T-helper 2 cell treated with Interferon-gamma antibody and Interleukin-4, amounts not matched to agents 5 μg/mL and 100 μg/mL, for 36 hours (primary cell): ENCODE measurements at places on chromosomes 3 and 15.

DNA sequence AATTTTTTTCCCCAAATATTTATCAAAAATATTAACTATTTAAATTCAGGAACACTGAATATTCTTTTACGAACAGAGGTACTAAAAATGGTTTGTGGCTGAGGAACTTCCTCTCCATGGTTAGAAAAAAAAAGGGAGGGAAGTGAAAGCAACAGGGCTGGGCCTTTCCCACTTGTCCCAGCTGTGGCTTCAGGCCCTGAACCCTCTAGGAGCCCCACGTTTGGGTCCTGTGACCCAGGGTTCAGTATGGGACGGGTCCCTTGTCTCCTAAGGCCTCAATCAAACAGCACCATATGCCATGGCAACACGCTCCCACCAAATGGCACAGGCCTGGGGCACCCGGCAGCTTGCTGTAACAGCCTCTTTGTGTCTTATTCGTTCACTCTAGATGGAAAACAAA, 32.4 kb downstream of the POC1A start:
- H3K4me1 ChIP-seq = peaks cover 11% of the 10 kb centered on the region
- DNase-seq = no peak
- H3K27ac ChIP-seq = peak overlapping the region; percentile 4
- H3K36me3 ChIP-seq = peaks cover 18% of the 10 kb centered on the region
- no peak overlapping the region for H3K4me3 ChIP-seq
- no peaks in the 10 kb centered on the region for H3K27me3 ChIP-seq

GRCh38 chr3:49124991-49125670, 4.5 kb upstream of the USP19 start:
- no peak overlapping the region for H3K27ac ChIP-seq
- DNase-seq = no peak
- no peaks in the 10 kb centered on the region for H3K27me3 ChIP-seq

DNA sequence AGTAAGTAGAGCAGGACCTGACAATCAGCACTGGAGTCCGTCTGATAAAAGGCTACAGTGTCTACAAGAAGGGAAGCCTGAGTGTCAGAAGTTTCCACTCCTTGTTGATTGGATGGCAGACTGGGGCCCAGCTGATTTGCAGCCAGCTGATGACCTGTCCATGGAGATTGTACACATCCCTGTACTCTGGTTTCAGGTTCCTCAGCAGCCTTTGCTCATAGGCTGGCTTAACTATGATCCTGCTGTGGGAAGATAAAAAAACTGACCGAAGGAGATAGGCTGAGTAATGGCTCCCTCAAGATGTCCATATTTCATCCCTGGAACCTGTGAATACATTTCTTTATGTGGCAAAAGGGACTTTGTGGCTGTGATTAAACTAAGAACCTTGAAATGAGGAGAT, 11.7 kb upstream of the LACTB start:
- H3K27me3 ChIP-seq = peaks cover 7% of the 10 kb centered on the region
- H3K27ac ChIP-seq = no peak overlapping the region
- DNase-seq = no peak
- H3K36me3 ChIP-seq = peaks cover 2% of the 10 kb centered on the region
- no peak overlapping the region for H3K4me3 ChIP-seq

- H3K36me3 ChIP-seq = peaks cover 1% of the 10 kb centered on the region
- H3K4me3 ChIP-seq = no peak overlapping the region
- H3K27ac ChIP-seq = no peak overlapping the region
- DNase-seq = no peak
- H3K27me3 ChIP-seq = peaks cover 4% of the 10 kb centered on the region
Measured at GRCh38 chr15:80891006-80891405, 98.6 kb downstream of the MESD start.

- H3K4me3 ChIP-seq = no peak overlapping the region
- H3K36me3 ChIP-seq = no peaks in the 10 kb centered on the region
- H3K27ac ChIP-seq = no peak overlapping the region
- H3K4me1 ChIP-seq = peaks cover 2% of the 10 kb centered on the region
Measured at GRCh38 chr3:40770061-40770460, 245.3 kb downstream of the ZNF621 start.

- no peak for DNase-seq
- no peak overlapping the region for H3K27ac ChIP-seq
- H3K4me3 ChIP-seq = no peak overlapping the region
- H3K4me1 ChIP-seq = no peaks in the 10 kb centered on the region
Measured at GRCh38 chr3:120168611-120169010, 74.4 kb upstream of the GSK3B start.

GRCh38 chr15:24954783-24955530, at the start of the genes SNRPN and SNURF:
Gene SNRPN, plus strand, starts transcription at chr15:24954987. Its CDS starts 19,467 bp downstream, at chr15:24974454.
Gene SNURF, plus strand, starts transcription at chr15:24954987. Its CDS starts 62 bp downstream, at chr15:24955049.
- DNase-seq = peak; percentile 65
- H3K27ac ChIP-seq = peak within 1 kb of the TSS; percentile 95
- no peaks in the 10 kb centered on the region for H3K27me3 ChIP-seq
- H3K36me3 ChIP-seq = peaks cover 20% of the 10 kb centered on the region

- H3K27me3 ChIP-seq = no peaks in the 10 kb centered on the region
- H3K27ac ChIP-seq = no peak overlapping the region
- H3K4me1 ChIP-seq = no peaks in the 10 kb centered on the region
- H3K36me3 ChIP-seq = no peaks in the 10 kb centered on the region
- DNase-seq = no peak
Measured at GRCh38 chr3:158950178-158950901, 148.5 kb downstream of the MFSD1 start.

DNA sequence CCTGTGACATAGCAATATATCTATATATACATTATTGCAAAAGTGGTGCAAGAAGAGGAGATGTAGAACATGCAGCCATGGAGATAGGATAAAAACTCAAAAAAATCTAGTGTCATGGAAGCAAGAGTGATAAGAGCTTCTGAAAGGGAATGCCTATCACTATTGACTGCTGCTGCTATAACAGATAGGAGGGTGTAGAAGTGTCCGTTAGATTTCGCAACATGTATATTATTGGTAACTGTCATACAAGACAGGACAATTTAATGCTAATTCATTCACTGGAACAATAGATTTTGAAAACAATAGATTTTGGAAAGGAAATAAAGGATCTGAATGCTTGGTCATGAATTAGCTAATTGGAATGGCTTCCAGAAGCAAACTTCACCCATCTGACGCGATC, 224.5 kb downstream of the ZNF385D start:
- no peak overlapping the region for H3K27ac ChIP-seq
- H3K27me3 ChIP-seq = no peaks in the 10 kb centered on the region
- no peaks in the 10 kb centered on the region for H3K4me1 ChIP-seq
- no peak overlapping the region for H3K4me3 ChIP-seq
- no peak for DNase-seq

GRCh38 chr3:31004025-31004678, 109.7 kb upstream of the GADL1 start:
- H3K4me1 ChIP-seq = peaks cover 6% of the 10 kb centered on the region
- no peak overlapping the region for H3K27ac ChIP-seq
- no peaks in the 10 kb centered on the region for H3K36me3 ChIP-seq
- DNase-seq = no peak
- H3K4me3 ChIP-seq = no peak overlapping the region
- no peaks in the 10 kb centered on the region for H3K27me3 ChIP-seq

GRCh38 chr3:160150525-160150924, 74.7 kb upstream of the C3orf80 start:
- H3K27ac ChIP-seq = no peak overlapping the region
- peaks cover 9% of the 10 kb centered on the region for H3K27me3 ChIP-seq
- H3K4me1 ChIP-seq = no peaks in the 10 kb centered on the region
- no peak overlapping the region for H3K4me3 ChIP-seq
- no peak for DNase-seq

DNA sequence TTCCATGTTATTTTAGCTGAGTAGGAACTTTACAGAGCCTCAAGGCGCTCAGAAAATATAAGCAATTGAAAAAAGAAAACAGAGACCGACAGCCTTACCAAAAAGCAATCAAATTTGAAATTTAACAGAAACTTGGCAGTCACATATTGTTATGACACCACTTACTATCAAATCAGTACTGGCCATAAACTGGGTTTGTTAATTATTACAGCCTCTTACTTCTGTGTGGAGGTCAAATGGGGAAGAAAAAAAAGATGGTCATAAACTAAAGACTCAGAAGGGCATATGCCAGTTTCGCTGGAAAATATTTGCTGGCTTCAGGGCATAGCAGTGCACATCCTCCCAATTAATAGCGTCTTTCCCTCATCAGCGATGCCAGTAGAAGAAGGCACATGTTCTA, 45.5 kb upstream of the SUCLG2 start:
- no peak for DNase-seq
- no peak overlapping the region for H3K27ac ChIP-seq
- H3K4me3 ChIP-seq = no peak overlapping the region
- H3K4me1 ChIP-seq = no peaks in the 10 kb centered on the region
- no peaks in the 10 kb centered on the region for H3K36me3 ChIP-seq

GRCh38 chr3:124791142-124791541, 60.9 kb downstream of the UMPS start:
- H3K27me3 ChIP-seq = peaks cover 8% of the 10 kb centered on the region
- no peak for DNase-seq
- H3K4me3 ChIP-seq = no peak overlapping the region
- H3K4me1 ChIP-seq = peaks cover 6% of the 10 kb centered on the region
- no peak overlapping the region for H3K27ac ChIP-seq

DNA sequence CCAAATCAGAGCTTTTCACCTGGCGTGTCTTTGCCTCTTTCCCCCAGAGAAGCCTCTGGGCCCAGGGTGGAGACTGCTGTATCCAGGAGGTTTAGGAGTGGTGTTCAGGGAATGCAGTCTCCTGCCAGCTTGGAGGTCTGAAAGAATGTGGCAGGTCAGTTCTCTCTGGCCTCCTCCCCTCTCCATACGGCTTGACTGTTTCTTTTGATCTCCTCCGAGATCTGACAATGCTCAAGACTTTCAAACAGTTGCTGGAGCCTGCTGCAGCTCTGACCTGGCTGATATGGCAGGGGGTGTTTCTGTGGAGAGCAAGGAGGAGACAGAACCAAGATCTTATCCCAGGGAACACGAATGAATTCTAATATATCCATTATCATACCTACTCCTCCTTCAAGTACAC, 24.7 kb upstream of the TM4SF4 start:
- H3K4me1 ChIP-seq = peaks cover 6% of the 10 kb centered on the region
- no peaks in the 10 kb centered on the region for H3K36me3 ChIP-seq
- H3K27me3 ChIP-seq = no peaks in the 10 kb centered on the region
- no peak for DNase-seq
- no peak overlapping the region for H3K27ac ChIP-seq
- H3K4me3 ChIP-seq = no peak overlapping the region

- H3K36me3 ChIP-seq = peaks cover 20% of the 10 kb centered on the region
- DNase-seq = no peak
- H3K27me3 ChIP-seq = no peaks in the 10 kb centered on the region
- peak overlapping the region; percentile 85 for H3K27ac ChIP-seq
- peaks cover 47% of the 10 kb centered on the region for H3K4me1 ChIP-seq
Measured at GRCh38 chr3:196712514-196713413, 587 bp downstream of the PIGX start.

DNA sequence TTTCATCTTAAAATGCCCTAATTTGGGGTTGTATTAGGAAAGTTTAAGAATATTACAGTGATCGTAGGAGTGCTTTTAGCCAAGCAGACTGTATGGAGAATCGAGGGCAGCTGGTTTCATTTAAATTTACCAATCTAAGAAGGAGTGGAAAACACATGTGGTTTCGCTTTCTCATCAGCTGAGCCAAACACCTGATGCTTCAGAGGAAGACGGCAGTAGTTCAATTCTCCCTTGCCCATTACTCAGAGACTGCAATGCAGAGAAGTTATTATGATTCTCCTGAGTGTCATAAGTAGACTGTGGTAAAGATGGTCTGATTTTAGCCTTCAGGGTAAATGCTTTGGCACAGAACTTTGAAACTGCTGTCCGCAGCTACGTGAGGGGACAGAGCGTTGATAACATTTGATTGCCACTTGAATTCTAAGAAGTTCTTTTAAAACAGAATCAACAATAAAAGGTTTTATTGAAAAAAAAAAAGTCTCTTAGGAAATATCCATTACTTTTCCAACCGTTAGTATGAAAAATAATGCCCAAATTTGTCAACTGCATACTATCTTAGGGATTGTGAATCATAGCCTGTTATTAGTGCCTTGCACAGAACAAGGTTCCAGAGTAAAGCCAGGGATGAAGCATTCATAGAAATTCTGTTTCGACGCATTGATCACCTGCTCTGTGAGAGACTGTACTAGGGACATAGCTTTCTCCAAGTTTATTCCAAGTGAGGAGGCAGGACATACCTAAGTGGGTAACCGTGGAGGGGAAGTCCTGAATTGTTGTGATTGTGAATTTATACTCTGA, 25.6 kb downstream of the LYSMD4 start:
- H3K27me3 ChIP-seq = no peaks in the 10 kb centered on the region
- peak; percentile 49 for DNase-seq
- peaks cover 36% of the 10 kb centered on the region for H3K4me1 ChIP-seq
- peak overlapping the region; percentile 71 for H3K27ac ChIP-seq
- peaks cover 21% of the 10 kb centered on the region for H3K36me3 ChIP-seq
- peak overlapping the region; percentile 81 for H3K4me3 ChIP-seq

DNA sequence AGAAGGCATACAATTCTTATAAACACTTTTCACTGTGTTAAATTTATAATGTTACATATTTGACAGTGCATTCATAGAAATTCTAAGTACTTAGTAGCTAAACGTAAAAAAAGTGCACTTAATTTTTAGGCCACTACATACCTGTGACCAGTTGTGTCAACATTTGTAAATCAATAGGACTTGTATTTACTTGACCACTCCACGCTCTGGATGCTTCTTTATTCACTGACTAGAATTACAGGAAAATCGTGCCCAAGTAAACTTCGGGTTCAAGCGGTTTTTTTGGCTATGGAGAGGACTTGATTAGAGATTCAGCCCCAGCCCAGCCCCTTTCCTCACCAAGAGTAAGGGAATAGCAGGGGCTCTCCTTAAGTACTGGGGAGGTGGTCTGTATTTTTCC, 21.8 kb downstream of the WDR53 start:
- DNase-seq = no peak
- H3K36me3 ChIP-seq = peaks cover 15% of the 10 kb centered on the region
- H3K4me3 ChIP-seq = no peak overlapping the region
- H3K4me1 ChIP-seq = no peaks in the 10 kb centered on the region
- H3K27me3 ChIP-seq = peaks cover 14% of the 10 kb centered on the region

GRCh38 chr15:63075984-63076713, 33.6 kb downstream of the TPM1 start:
- no peak overlapping the region for H3K4me3 ChIP-seq
- peaks cover 7% of the 10 kb centered on the region for H3K27me3 ChIP-seq
- H3K4me1 ChIP-seq = peaks cover 1% of the 10 kb centered on the region
- no peaks in the 10 kb centered on the region for H3K36me3 ChIP-seq

DNA sequence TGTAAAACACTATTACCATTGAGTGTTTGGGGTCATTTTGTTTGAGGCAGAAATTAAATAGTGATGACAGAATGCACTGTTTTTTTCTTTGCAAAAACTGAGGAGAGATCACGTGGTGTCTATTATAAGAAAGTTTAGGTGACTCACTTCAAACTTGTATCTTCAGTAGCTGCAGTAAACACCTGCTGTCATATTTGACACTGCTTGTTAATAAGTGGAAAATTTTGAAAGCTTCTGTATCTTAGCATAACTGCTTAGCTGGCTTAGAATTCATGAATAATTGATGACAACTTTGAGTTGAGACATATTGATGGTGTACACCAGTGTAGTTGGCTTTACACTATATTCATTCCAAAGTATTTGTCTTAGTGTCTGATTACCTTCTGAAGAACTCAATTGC, 29.7 kb upstream of the MDFIC2 start:
- no peaks in the 10 kb centered on the region for H3K4me1 ChIP-seq
- H3K4me3 ChIP-seq = no peak overlapping the region
- H3K36me3 ChIP-seq = no peaks in the 10 kb centered on the region
- no peaks in the 10 kb centered on the region for H3K27me3 ChIP-seq
- DNase-seq = no peak
